ENCODE measurements at places on chromosomes 2 and 18. TPM values are rescaled to one million over a fixed set of nuclear protein-coding genes. Genes with fewer than 3 reads are reported as not detected.

The MAP3K19 gene
- not detected for total RNA-seq

The PTPN18 gene
- 26.9 TPM for total RNA-seq

The VAMP8 gene
- total RNA-seq: 15.8 TPM

The SCYGR1 gene
- total RNA-seq: not detected

The ABHD1 gene
- 1.3 TPM for total RNA-seq

The NGEF gene
- total RNA-seq: 16.5 TPM

The DUSP2 gene
- 0.52 TPM for total RNA-seq

The PLB1 gene
- total RNA-seq: 2.6 TPM

The ST8SIA5 gene
- not detected for total RNA-seq

The MALT1 gene
- total RNA-seq: 11.6 TPM

The SULT1C2 gene
- total RNA-seq: 0.83 TPM

The SLC11A1 gene
- 0.16 TPM for total RNA-seq

The SCG2 gene
- total RNA-seq: 1.4 TPM

The EMX1 gene
- total RNA-seq: not detected

The ASXL2 gene
- 14.2 TPM for total RNA-seq

The SCN2A gene
- total RNA-seq: not detected

The FAHD2A gene
- 30.8 TPM for total RNA-seq

The LDLRAD4 gene
- 1.3 TPM for total RNA-seq

The IMPACT gene
- total RNA-seq: 13.5 TPM

The ARHGEF4 gene
- 6.4 TPM for total RNA-seq

The PRKAG3 gene
- total RNA-seq: not detected

The EFHD1 gene
- 2.3 TPM for total RNA-seq

The SLC30A3 gene
- 3.8 TPM for total RNA-seq

The CD8B2 gene
- not detected for total RNA-seq

The PLCL1 gene
- not detected for total RNA-seq

The GAREM1 gene
- 3.3 TPM for total RNA-seq

The RND3 gene
- total RNA-seq: 75.4 TPM

The PSTPIP2 gene
- total RNA-seq: 0.23 TPM

The CEP68 gene
- 10.2 TPM for total RNA-seq

The UGT1A4 gene
- 0.05 TPM for total RNA-seq

The ZNF892 gene
- 0.42 TPM for total RNA-seq

The CENPO gene
- total RNA-seq: 55.2 TPM

The TTC21B gene
- total RNA-seq: 4.5 TPM

The RAB6C gene
- total RNA-seq: not detected

The UGT1A5 gene
- not detected for total RNA-seq

The PEX13 gene
- total RNA-seq: 16.5 TPM

The WDR12 gene
- 68.4 TPM for total RNA-seq

The CPO gene
- total RNA-seq: not detected

The SEMA4C gene
- total RNA-seq: 18.5 TPM

The GULP1 gene
- total RNA-seq: 29.9 TPM

The RNF181 gene
- 185 TPM for total RNA-seq

All from A549 treated with RU486 at 1 μM for 4 hours (cell line).